ENCODE measurements at places on chromosomes 4 and X. TPM values are rescaled to one million over a fixed set of nuclear protein-coding genes. Genes with fewer than 3 reads are reported as not detected.

Gene SPP1
- 0.78 TPM for total RNA-seq

Gene RRH
- total RNA-seq: 0.13 TPM

Gene UGT2B10
- not detected for total RNA-seq

Gene PAGE5
- not detected for total RNA-seq

Gene CRMP1
- 16.0 TPM for total RNA-seq

Gene ZC4H2
- 26.9 TPM for total RNA-seq

Gene CYP2U1
- 6.9 TPM for total RNA-seq

Gene CLNK
- total RNA-seq: not detected

Gene DBET
- not detected for total RNA-seq

Gene ZCCHC12
- not detected for total RNA-seq

Gene FGB
- not detected for total RNA-seq

Gene GAGE1
- total RNA-seq: not detected

Gene HTN3
- total RNA-seq: not detected

Gene PPP1R2C
- total RNA-seq: not detected

Gene ARAP2
- total RNA-seq: under 0.01 TPM

Gene GPRASP1
- 1.2 TPM for total RNA-seq

Gene FAT4
- total RNA-seq: 7.5 TPM

Data from epithelial cell of alveolus of lung (primary cell).